ENCODE measurements at places on chromosomes 11 and 22.
A peak's percentile ranks its signal among the peaks of the same experiment; 100 is the strongest.

DNA sequence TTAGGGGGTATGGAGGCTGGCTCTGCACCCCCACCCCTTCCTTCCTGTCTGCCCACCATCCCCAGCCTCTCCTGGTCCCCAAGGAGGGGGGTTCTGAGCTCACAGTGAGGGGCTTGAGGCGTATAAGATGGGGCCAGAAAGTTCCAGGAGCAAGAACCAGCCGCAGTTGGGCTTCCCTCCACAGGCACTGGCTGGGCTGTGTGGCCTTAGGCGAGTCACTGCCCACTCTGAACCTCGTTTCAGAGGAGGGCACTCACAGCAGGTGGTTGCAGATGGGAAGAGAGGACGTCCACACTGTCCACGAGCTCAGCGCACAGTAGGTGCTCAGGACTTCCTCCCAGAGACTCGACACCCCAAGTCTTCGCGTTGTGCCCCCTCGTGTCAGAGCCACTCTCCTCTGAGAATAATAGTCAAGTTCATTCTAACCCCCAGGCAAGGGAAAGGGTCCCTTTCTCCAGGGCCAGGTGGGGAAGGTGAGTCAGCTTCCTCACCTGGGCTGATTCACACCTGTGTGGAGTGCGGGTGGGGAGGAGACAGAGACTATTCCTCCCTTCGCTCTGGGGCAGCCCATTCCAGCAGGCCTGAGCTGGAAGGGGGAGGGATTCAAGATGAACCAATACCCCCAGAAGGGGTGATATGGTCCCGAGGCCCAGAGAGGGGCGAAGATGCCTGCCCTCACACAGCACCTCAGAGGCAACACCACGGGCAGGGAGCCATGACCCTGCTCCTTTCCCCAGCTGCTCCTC is 29.3 kb downstream of the RPL3 start:
- no peak for DNase-seq

GRCh38 chr11:110349138-110349996 is 53.0 kb upstream of the RDX start:
- no peak for DNase-seq

- DNase-seq: no peak
Measured at GRCh38 chr11:85355921-85356320, 271.2 kb downstream of the DLG2 start.

DNA sequence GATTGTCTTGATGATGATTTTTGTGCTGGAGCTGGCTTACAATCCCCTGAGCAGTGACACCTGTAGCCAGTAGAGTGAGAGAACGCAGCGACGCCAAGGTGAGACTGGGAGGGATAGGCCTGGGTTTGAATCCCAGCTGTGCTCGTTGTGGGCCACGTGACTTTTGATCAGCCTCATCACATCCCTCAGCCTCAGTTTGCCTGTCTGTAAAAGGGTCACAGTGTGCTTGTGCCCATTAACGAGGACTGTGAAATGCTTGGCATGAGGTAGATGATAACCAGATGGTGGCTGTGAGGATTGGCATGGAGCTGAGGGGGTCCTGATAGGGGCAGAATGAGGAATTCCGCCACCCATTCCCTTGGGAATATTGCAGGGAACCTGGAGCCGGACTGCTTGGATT is 9.6 kb downstream of the KIAA1671 start:
- DNase-seq: no peak

GRCh38 chr11:133947321-133947756 is 9.4 kb downstream of the IGSF9B start:
- DNase-seq: peak; percentile 40

GRCh38 chr11:130732476-130732875 is 183.8 kb downstream of the SNX19 start:
- peak; percentile 48 for DNase-seq

- DNase-seq: no peak
Measured at GRCh38 chr11:91935120-91935519, 289.5 kb upstream of the FAT3 start.

DNA sequence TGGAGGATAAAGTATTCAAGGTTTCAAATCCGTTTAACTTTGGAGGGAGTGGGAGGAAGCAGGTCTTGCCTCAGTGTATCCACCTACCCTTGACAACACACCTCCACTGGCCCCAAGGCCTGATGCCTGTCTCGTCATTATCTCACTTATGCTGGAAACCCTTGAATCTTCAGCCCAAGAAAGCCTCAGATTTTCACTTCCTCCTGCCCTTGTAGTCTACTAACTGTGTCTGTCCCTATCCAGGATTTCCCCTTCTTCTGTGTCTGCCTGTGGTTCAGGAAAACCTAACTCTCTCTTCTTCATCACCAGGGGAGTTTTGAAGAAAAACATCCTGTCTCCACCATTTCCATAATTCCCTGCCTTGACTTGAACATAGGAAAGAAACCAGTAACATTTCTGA is 56.1 kb downstream of the SYT9 start:
- no peak for DNase-seq

DNA sequence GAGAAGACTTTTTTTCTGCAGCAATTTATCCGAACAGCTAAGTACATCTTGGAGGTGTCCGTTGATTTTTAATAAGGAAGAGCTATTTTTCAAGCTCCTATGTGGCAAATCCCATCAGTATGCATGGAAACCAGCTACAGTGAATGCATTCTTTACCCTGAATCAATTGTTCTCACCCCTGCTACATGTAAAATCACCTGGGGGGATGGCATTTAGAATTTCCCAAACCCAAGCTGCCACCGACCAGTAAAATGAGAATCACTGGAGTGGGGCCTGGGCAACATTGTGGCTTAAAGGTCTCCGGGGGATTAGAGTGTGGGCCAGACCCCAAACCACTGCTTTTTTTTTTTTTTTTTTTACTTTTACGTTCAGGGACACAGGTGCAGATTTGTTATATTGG is 2.8 kb upstream of the ZNF195 start:
- no peak for DNase-seq

DNA sequence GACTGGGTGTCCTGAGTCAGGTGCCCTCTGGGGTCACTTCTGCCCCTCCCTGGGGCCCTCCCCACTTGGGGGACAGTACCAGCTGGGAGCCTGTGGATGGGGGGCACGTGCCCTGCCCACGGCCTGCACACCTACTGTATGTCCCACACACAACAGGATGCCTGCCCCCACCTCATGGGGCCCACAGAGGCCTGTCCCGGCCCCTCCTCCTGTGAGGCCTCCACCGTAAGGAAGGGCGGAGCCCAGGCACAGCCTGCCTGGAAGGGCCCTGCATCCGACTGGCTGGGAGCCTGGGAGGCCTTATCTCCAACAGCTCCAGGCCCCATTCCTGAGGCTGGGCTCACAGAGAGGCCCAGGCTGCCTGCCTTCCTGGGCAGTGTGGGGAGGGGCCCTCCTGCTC is 47.8 kb downstream of the BRSK2 start:
- DNase-seq: no peak

- DNase-seq: peak; percentile 90
Measured at GRCh38 chr11:36296884-36297543, 926 bp downstream of the PRR5L start.

DNA sequence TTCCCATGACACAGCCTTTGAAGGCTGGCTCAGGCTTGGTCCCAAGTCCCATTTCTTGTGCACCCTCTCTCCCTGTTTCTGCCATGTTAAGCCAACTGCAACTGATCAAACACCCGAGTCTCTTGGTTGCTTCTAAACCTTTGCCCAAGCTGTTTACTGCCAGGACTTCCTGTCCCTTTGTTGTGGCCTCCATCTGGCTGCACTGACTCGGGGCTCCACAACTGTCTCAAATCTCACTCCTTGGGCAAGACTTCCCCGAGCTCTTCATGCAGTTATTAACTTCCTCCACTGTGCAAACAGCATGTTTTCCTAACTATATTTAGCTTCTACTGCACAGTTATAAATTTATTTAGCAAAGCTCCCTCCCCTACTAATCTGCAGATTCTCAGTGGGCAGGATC is 4.3 kb downstream of the VPREB1 start:
- no peak for DNase-seq

GRCh38 chr11:123179586-123179985 is 15.5 kb downstream of the CLMP start:
- no peak for DNase-seq

DNA sequence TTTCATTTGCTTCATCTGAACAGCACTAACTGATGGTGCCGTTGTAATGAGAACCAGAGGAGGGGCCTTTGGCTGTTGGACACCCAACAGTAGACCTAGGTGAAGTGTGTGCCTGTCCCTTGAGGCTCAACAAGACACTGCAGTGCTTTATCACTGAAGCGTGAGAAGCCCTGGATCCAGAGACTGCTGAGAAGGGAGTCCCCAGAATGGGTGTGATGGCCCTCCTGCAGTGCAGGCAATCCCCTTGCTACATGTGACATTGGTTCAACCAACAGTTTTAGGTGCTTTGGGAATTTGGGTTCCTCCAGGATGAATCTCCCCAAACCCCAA is 125.6 kb downstream of the BRD1 start:
- no peak for DNase-seq

DNA sequence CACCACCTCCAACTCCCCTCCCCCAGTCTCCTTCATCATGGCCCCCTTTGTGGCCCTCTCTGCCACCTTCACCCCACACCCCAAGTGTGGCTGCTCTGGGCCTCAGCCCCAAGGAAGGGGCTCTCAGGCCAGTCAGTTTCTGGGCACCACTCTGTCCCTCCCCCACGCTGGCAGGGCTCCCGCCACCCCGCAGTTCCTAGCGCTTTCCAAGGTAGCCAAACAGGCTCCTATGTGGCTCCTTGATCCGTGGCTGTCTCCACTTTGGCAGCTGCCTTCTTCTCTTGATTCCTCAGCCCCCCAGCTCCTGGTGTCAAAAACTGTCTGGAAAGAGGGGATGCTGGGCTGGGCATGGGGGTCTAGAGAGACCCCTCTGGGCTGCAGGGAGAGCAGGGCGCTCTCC is 10.4 kb upstream of the CACNA1I start:
- DNase-seq: no peak

Data from fibroblast of mammary gland (primary cell).